Suppressor macrophage treated with lipopolysaccharide for 1 hour (primary cell): ENCODE measurements at places on chromosomes 5 and 9.

GRCh38 chr5:154518438-154518867 is 40.4 kb upstream of the HAND1 start:
- no peak for DNase-seq

DNA sequence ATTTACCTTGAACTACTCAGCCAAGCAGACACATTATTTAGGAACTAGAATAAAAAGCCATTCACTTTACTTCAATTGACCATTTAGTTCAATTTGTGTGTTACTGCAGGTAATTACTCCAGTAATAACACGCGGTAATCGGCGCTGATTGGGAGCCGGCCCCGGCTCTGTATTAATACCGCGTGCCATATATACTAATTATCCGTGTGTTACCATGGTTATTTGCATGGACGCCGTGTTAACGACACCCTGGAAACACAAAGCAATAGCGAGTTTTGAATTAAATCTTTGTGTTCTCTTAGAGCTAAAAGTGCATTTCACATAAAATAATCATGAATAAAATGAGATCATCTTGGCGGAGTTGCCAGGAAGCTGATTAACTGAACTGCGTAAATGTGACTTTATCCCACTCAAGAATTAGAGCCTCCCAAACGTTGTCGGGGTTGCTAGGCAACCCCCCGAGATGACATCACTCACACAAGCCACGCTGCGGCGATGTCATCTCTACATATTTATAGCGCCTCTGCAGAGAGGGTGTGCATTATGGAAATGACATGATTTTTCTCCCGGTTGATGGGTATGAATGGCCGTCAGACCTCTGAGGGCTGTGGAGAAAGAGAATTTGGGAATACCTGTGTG is 41.4 kb upstream of the RNU6ATAC start:
- DNase-seq: peak; percentile 22

DNA sequence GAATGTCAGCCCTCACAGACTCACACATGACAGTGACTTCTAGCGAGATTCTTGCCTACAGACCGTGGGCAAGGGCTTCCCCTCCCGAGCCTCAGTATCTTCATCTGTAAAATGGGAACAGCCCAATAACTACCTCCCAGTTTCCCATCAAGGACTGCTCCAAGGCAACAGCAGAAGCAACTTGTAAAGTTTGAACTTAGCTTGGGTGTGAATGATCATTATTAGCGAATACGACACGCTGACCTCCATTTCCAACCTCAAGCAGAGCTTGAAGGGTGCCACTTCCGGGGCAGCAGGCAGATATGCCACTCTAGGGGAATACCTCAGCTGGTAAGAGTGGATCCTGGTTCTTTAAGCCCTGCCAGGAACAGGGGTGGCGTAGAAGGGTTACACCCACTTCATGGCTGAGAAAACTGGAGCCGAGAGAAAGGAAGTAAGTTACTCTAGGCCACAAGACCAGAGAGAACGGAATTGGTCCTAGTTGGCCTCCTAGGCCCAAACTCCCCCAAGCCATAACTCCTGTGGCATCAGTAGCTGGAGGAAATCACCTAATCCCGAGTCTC is 2.0 kb downstream of the RNF44 start:
- DNase-seq: peak; percentile 76

GRCh38 chr5:135204151-135204600 is 170.1 kb upstream of the PITX1 start:
- peak; percentile 23 for DNase-seq

GRCh38 chr9:88923092-88923491 is 68.2 kb upstream of the S1PR3 start:
- no peak for DNase-seq

DNA sequence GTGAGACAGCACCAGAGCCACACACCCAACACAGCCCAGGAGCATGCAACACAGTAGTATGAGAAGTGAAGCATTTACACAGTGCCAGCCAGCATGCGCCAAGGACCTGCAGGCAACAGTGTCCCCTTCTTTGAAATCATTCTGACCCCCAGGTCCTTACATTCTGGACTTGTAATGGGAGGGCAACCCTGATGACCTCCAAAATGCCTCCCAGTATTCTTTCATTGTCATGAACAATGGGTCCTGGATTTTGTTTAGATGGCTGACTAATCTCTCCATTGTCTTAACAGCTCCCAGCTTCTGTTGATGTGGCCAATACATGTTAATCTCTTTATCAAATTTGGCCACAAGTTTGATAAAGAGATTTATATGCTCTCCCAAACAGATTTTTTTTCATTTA is 417.1 kb downstream of the DMRTA1 start:
- DNase-seq: no peak

DNA sequence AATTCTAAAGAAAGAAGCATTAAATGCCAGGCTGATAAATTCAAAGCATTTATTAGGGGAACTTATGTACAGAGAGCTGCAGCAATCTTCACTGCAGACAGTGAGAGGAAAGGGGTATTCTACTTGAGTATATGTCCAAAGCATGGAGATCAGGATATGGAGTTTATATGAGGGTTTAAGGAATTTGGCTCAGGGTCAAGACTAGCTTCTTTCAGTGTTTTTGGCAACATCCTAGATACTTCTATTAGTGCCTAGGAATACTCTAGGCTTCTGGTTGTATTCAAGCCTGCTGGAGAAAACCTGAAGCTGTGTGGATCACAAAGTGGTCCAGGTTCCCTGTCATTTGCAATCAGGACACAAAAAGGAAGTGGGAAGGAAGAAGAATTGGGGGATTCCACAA is 194.6 kb downstream of the CETN3 start:
- no peak for DNase-seq

DNA sequence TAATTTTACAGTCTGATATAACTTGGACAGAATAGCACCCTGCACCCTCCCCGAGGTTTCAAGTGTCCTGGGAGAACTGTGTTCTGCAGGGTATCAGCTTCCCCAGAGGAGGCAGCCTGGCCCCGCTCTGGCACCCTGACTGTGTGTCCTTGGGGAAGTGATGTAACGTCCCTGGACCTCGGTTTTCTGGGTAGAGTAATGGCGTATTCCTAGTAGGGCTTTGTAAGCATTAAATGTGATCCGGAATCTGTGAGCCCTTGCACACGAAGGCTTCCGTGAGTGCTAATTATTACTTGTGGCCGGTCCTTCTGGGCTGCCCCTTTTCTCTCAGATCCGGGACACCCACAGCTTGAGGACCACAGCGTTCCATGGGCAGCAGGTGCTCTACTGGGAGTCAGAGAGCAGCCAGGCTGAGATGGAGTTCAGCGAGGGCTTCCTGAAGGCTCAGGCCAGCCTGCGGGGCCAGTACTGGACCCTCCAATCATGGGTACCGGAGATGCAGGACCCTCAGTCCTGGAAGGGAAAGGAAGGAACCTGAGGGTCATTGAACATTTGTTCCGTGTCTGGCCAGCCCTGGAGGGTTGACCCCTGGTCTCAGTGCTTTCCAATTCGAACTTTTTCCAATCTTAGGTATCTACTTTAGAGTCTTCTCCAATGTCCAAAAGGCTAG is 1.0 kb upstream of the CACFD1 start:
- DNase-seq: peak; percentile 78

- no peak for DNase-seq
These were observed 46.7 kb downstream of the SLCO4C1 start for GRCh38 chr5:102249381-102249780.

DNA sequence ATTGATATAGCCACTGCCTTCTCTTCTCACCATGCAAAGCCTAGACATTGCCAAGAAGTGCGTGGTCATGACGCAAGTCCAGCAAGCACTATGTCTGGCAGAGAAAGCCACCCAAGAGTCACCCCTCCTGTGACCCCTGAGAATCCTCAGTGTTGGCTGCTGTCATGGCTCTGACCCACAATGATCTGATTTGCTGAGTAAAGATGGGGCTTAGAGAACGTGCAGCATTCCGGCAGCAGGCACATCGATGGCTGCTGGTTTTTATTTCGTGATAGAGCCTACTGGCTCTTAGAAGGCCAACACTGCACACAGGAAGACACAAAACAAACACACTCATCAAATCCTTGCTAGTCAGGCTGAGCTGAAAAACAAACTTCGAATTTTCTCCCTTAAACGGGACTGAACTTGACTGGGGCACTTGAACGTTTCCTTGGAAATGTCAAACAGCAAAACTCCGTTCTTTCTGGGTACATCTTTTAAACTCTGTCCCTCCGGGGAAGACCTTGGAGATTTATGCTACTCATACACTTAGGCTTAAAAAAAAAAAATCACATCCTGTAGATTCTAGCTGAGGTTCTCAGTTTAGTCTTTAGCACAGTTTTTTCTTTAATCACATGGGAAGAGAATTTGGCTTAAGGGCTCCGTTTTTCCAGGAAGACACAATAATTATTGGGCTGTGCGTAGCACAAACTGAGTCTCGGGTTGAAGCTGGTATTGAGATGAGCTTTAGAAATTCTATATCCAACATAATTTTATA is 88.2 kb upstream of the BASP1 start:
- DNase-seq: no peak

DNA sequence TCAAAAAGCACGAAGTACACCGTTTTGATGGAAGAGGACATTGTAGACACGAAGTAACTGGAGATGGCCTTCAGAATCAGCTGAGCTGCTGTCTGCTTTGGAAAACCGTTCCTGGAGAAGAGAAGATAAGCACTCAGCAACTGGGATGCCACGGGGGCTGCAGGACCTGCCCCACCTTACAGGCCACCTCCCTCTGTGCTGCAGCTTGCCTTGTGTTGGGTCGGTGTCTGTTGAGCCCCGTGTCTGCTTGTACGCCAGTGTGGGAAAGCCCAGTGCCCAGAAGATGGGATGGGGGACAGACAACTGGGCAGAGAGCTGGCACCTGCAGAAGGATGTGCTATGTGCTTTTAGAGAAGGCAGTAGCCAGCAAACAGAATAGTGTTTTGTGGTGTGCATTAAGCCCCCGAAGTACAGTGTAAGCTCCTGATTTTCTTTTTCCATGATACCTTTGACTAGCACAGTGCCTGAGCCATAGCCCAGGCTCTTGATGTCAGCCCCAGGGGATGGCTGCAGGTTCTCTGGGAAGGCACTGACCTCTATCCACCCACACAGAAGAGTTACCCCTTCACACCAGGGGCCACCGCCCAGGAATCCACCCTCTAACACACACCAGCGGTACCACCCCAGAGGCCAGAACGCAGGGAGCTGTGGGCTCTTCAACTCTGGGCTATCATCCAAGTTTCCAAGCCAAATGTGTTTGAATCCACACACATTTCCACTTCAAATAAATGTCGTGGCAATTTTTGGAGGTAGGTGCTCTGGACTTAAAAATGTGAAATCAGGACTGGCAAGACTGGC is 63.8 kb downstream of the MACROH2A1 start:
- DNase-seq: no peak

- DNase-seq: peak; percentile 36
These were observed 178.0 kb downstream of the ESM1 start for GRCh38 chr5:54807421-54807820.

DNA sequence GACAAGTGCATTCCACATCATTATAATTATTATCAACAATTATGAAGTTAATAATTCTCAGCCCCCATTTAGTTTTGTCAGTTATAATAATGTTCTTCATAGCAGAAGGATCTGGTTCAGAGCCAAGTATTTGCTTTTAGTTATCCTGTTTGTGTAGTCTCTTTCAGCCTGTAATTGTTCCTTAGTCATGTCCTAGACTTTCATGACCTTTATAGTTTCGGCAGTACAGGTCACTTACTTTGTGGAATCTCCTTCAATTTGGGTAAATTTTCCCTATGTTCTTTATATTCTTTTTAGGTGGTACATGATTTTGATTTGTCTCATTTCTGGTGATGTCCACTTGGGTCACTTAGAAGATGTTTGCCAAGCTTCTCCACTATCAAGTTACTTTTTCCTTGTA is 34.3 kb downstream of the UBE2R2 start:
- no peak for DNase-seq

- no peak for DNase-seq
These were observed 51.0 kb downstream of the PTPDC1 start for GRCh38 chr9:94135222-94135621.

- DNase-seq: no peak
These were observed 159.8 kb upstream of the CCDC152 start for GRCh38 chr5:42596817-42597216.

DNA sequence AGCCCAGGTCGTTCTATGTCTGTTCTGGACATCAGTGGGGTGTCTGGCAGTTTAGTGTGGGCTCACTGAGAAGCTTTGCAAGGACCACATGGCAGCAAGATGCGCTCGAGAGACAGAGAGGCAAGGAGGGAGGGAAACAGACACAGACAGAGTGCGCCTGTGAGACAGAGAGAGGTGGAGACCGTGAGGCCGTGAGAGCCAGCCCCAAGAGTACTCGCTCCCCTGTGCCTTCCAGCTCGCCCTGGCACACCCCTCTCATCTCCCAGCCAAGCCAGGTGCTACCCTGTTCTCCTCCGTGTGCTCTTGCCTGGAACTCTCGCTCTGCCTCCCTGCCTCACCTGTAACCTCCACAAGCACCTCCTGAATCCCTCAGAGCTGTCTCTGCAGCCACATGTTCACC is 106.8 kb downstream of the EHMT1 start:
- DNase-seq: no peak

GRCh38 chr5:127367029-127367428 is 76.4 kb downstream of the MEGF10 start:
- DNase-seq: no peak

GRCh38 chr5:147782110-147783028 is at the start of gene JAKMIP2:
Gene JAKMIP2 (minus strand): TSS chr5:147782728. CDS start chr5:147671806, 110,922 bp downstream.
- peak; percentile 76 for DNase-seq

DNA sequence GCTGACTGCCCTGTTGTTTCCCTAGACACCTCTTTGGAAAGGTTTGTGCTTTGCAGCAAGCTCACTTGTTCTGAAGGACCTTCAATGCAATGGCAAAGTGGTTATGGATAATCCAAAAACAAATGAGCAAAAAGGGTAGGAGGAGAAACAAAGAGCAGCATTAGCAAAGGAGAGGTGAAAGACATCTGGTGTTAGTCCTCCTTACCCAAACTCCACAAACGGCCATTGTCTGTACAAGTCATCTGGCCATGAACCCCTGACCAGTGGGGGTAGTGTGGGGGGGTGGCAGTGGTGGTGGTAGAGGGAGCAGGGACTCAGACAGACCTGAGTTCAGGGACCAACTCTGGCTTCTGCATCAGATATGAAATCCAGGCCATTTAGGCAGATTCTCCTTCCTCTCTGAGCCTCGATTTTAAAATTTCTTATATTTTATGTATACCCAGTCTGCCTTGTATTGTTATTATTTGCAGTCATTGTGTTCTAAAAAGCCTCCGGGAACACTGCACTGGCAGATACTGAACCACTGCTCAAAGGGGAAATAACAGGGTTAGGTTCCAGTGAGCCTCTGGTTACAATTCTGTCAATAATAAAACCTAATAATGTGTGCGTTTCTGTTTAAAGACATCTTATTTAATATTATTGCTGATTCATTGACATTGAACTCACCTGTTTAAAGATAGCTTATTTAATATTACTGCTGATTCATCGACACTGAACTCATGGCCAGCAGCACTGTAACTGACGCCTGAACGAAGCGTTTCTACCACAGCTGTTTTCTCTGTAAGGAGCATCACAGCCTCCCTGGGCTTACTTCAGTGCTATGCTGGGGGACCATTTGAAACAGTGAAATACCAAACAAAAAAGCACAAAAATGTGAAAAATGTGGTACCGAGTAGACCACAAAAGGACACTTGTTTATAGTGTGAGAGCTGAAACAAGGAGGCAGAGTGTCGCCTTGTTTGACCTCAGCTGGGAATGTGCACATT is 156.0 kb downstream of the SEC61B start:
- no peak for DNase-seq

- DNase-seq: no peak
These were observed 81.5 kb downstream of the LMNB1 start for GRCh38 chr5:126858441-126858840.

GRCh38 chr9:129962889-129963703 is 79.9 kb downstream of the FNBP1 start:
- peak; percentile 80 for DNase-seq
